Caki2 (cell line): ENCODE measurements at places on chromosomes 13 and 19. TPM values are rescaled to one million over a fixed set of nuclear protein-coding genes. Genes with fewer than 3 reads are reported as not detected.

GRCh38 chr13:111513766-111514609 lies 193.5 kb downstream of the TEX29 start:
- no peak for DNase-seq

DNA sequence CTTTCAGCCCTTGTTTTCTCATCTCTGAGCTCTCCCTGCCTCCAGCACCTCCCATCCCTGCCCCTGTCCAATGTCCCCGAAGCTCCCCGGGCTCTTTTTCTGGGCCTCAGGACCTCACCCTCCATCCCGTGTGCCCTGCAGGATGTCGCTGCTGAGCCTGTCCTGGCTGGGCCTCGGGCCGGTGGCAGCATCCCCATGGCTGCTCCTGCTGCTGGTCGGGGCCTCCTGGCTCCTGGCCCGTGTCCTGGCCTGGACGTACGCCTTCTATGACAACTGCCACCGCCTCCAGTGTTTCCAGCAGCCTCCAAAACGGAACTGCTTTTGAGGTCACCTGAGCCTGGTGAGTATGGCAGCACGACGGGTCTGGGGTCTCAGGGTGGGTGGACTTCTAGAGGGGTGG lies 51.1 kb upstream of the CYP4F8 start:
- no peak for DNase-seq

GRCh38 chr19:6026390-6027227 lies 48.7 kb upstream of the RANBP3 start:
- DNase-seq = no peak

- DNase-seq = no peak
Observed at GRCh38 chr19:15280048-15280725, 47.9 kb upstream of the EPHX3 start.

- DNase-seq = no peak
Observed at GRCh38 chr13:46668302-46668720, 115.3 kb downstream of the LRCH1 start.

DNA sequence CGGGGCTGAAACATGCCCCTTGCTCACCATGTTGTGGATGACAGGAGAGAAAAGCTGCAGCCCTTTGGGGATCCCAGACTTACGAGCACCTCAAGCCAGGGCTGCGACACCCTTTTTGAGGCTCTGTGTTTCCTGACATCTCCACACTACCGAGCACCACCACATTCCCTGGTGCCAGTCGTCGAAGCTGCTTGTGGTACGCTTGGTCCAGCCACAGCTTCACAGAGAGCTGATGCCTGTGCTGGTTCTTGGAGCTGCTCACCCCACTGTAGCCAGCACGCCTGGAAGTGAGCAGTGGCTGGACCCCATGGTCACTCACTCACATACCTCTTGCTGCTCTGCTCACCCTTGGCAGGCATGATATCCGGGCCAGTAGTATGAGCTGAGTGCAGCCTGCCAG lies 367.5 kb downstream of the SLITRK6 start:
- DNase-seq = no peak

DNA sequence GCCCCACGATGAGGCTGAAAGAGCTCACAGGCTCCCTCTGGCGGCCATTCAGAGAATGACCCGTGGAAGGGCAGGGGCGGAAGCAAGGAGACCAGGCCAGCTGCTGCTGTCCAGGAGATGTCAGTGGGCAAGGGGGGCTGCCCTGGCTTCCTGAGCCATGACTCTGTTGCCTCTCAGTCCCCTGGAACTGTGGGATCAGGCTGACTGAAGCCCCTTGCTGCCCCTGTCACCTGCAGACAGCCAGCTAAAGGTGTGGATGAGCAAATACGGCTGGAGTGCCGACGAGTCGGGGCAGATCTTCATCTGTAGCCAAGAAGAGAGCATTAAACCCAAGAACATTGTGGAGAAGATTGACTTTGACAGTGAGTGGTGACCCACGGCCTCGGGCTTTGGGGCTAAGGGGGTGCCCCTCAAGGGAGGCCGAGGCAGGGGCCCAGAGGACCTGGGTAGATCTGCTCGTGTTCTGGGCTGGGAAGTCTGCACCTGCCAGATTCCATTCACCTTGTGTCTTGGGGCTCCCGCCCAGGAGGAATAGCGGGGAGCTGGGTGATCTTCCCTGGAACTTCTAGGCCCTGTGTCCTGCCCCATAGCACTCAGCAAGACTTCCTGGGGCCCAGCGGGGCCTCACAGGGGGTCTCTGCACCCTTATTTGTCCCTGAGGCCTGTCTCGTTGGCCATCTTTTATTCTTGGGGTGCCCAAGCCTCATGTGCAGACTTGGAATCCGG lies 12.5 kb upstream of the ACTN4 start:
- DNase-seq = peak; percentile 73

- DNase-seq = no peak
Observed at GRCh38 chr13:71394176-71394575, 472.8 kb downstream of the DACH1 start.

GRCh38 chr19:38666663-38667511 lies 19.4 kb downstream of the ACTN4 start:
- peak; percentile 64 for DNase-seq

DNA sequence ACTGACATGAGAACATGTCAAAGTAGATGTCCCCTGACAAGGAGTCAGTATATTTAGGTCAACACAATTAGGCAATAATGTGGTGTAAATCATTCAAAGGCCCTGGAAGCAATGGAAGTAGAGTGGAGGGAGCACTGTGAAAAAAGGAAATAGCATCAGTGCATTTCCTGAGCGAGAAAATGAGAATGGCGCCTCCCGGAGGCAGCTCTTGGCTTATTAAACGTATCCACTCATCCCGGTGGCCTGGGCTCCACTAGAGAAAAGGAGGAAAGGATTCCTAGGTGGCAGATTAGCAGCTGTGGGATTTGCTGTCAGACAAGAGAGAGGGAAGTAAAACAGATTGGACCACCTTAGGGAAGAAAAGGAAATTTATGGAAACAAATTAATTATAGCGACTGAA lies 173.7 kb upstream of the TMTC4 start:
- no peak for DNase-seq

GRCh38 chr13:67100730-67101129 lies 129.4 kb downstream of the PCDH9 start:
- no peak for DNase-seq

DNA sequence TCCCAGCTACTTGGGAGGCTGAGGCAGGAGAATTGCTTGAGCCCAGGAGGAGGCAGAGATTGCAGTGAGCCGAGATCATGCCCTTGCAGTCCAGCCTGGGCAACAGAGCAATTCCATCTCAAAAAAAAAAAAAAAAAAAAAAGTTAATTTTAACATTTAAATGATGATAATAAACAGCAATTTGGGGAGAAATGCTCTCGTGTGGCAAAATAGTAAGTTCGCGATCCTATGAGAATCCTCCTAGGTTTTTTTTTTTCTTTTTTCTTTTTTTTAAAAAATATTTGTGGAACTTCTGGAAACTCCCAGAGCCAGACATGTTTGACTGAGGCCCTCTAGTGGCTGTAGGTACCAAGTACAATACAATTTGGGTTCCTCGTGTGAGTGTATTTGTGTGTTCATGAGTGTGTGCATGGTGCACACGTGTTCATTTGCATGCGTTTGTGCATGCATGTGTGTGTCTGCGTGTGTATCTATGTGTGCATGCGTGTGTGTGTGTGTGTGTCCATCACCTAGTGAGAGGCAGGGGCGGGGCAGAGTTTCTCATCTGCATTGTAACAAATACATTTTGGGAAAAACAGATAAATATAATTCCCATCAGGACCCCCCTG lies 31.2 kb downstream of the TMPRSS9 start:
- DNase-seq = peak; percentile 48

GRCh38 chr13:110780422-110780821 lies 66.9 kb downstream of the ING1 start:
- DNase-seq = no peak

GRCh38 chr13:73081256-73081915 lies 22.6 kb downstream of the KLF5 start:
- no peak for DNase-seq

GRCh38 chr19:1883784-1884183 lies 1.5 kb downstream of the ABHD17A start:
- DNase-seq = no peak

- DNase-seq = no peak
Observed at GRCh38 chr13:95146486-95146885, 154.8 kb downstream of the ABCC4 start.

DNA sequence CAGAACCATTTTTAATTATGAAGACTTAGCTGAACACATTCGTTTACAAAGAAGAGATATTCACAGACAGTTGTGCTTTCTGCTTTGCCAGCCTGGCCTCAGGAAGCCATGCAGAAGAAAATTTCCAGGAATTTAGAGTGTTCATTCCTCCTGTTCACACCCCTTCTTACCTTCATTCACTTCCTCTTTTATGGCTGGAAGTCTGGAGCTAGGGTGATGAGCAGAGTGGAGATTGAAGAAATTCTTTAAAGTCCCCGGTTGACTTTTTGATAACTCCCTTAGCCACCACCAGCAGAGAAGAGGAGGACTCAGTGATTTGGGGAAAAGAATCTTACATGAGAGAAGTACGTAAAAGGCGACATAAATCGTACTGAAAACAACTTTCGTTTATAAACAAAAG lies 263.6 kb upstream of the TSHZ3 start:
- DNase-seq = no peak

DNA sequence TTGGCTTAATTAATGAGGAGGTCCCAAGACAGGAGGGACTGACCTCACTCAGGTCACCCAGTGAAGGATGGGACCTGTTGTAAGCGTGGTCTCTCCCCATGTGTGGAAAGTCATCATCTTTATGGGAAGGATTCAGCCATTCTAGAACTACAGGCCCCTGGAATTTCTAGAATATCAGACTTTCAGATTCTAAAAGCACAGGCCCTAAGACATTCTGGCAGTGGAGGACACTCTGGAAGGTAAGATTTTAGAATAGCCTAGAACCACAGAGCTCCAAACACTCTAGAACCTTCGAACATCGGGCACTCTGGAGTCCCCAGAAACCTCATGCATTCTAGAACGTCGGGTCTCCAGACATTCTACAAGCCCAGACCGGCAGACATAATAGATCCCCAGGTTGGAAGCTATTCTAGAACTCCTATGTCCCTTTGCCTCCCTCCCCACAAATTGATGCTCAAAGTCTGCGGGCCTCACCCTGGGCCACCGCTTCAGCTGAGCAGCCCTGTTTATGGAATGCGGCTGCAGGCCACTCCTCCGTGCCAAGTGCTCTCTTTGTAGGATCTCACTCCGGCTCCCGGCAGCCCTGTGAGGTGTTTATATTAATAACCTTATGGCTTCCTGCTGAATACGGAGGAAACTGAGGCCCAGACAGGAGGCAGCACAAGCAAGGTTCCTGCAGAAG lies 1.9 kb upstream of the KLK15 start:
- no peak for DNase-seq

GRCh38 chr13:24141333-24141910 lies 19.1 kb upstream of the SPATA13 start:
- no peak for DNase-seq

GRCh38 chr13:109760402-109760801 lies 26.0 kb downstream of the IRS2 start:
- DNase-seq = no peak

- DNase-seq = no peak
Observed at GRCh38 chr19:16373079-16373478, 48.5 kb downstream of the KLF2 start.

- no peak for DNase-seq
Observed at GRCh38 chr13:49323344-49323743, 75.6 kb downstream of the CDADC1 start.

DNA sequence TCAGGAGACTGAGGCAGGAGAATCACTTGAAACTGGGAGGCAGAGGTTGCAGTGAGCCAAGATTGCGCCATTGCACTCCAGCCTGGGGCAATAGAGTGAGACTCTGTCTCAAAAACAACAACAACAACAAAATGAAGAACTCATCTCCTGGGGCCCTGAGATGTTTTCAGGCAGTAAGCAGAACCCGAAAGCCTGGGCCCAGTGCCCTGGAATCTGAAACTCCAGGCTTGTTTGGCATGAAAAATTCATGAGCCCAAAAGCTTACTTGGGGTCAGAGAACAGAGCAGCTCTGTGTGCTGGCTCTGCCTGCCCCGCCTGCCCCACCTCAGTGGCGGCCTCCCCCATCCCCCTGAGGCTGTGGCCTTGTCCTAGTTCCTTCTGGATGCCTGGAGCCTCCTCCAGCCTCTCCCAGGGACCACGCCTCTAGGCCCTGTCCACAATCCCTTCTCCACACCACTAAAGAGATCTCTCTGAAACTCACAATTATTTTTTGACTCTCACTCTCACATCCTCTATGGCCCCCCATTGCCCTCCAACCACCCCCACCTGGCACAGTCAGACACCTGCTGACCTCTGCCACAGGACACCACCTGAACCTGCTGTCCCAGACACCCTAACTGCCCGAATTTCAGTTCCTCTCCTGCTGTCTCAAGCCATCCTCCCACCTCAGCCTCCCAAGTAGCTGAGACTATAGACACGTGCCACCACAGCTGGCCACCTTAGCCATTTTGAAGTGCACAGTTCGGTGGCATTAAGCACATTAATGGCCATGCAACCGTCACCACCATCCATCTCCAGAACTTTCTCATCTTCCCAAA lies 6.9 kb upstream of the AP1M2 start:
- DNase-seq = no peak

DNA sequence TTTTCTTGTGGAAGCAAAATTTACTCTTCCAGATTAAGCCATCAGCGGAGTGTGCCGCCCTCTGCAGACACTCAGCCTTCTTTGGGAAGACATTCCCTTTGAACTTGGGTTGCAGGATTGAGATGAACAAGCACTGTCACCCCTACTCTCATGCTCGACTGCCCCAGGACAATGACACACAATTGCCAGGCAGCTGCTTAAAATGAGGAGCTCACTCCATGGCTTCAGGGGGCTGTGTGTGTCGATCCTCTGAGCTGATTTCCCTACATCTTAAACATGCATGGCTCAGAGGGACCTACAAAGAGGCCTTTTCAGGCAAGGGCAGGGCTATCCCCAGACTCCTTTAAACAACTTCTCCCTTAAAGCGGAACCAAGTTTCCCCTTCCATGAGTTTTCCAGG lies 107.5 kb upstream of the MBNL2 start:
- no peak for DNase-seq

DNA sequence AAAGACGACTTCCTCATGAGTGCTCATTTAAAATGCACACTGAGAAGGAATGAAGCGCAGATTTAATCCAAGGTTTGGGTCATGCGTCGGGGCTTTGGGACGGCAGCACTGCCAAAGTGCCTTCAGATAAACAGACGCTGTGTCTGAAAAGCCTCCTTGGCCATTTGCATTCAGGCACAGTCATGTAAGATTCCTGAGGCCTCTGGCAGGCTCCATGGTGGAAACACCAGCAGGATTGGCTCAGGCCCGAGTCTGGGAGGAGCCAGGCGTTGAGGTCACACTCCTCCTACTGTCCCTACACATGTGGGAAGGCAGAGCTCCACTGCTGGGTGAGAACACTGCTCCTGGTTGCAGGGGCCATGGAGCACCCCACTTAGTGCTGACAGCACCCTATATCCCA lies 113.3 kb upstream of the KL start:
- no peak for DNase-seq

The RASL11A gene
- total RNA-seq = 44.7 and 107 TPM in 2 replicates

The FGF21 gene
- total RNA-seq = not detected in 2 replicates

The CPB2 gene
- not detected in 2 replicates for total RNA-seq

The ZNF433 gene
- total RNA-seq = 0.20 TPM in 1 of 2 replicates, not detected in the other

The ZSCAN5B gene
- total RNA-seq = not detected in 2 replicates

The ZNF66 gene
- total RNA-seq = 0.35 and 2.1 TPM in 2 replicates

The PCDH9 gene
- total RNA-seq = 0.03 and 0.58 TPM in 2 replicates

The PRSS57 gene
- 2.0 TPM in 1 of 2 replicates, not detected in the other for total RNA-seq

The SH2D3A gene
- 12.9 and 22.1 TPM in 2 replicates for total RNA-seq

The DMKN gene
- not detected in 2 replicates for total RNA-seq
